ENCODE measurements at places on chromosomes 16 and 17.

GRCh38 chr16:49969091-49970030, 55.7 kb upstream of the CNEP1R1 start:
- DNase-seq: no peak

- no peak for DNase-seq
Observed at GRCh38 chr17:27575096-27575911, 55.7 kb upstream of the LGALS9 start.

- no peak for DNase-seq
Observed at GRCh38 chr17:74314877-74315276, 11.1 kb upstream of the KIF19 start.

GRCh38 chr16:65964752-65965151, 401.7 kb upstream of the CDH5 start:
- DNase-seq: no peak

DNA sequence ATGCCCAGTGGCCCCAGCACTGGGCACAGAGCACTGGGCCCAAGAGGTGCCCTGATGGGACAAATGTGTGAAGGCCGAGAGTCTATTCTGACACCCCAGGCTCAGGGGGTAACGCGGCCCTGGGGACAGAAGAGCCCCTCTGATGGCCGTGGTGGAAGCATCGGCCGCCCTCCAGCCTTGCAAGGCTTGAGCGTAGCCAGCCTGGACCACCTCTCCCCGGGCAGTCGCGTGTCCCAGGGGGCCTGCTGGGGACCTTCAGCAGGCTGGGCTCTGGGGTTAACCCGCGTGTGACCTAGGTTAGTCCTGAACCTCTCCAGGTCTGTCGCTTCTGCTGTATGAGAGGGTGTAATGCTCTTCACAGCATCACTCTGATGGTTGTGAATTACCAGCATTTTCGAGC, 40.8 kb downstream of the NOS2 start:
- no peak for DNase-seq

DNA sequence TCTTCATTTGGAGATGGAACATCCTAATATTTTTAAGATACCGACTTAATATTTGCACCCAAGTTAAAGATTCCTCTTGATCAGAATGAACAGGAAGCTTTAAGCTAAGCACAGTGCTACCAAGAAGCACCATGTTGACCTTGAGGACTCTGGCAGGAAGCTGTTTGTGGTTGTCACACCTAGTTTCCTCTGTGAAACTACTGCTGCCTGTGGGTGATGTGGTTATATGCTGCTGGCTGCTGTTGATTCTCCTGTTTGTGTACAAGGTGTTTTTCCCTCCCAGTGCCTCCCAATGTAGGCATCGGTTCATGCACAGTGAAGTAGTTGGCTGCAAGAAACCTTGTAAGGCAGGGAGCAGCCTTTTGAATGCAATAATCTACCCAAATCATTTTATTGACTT, 23.4 kb downstream of the RBL2 start:
- peak; percentile 39 for DNase-seq

DNA sequence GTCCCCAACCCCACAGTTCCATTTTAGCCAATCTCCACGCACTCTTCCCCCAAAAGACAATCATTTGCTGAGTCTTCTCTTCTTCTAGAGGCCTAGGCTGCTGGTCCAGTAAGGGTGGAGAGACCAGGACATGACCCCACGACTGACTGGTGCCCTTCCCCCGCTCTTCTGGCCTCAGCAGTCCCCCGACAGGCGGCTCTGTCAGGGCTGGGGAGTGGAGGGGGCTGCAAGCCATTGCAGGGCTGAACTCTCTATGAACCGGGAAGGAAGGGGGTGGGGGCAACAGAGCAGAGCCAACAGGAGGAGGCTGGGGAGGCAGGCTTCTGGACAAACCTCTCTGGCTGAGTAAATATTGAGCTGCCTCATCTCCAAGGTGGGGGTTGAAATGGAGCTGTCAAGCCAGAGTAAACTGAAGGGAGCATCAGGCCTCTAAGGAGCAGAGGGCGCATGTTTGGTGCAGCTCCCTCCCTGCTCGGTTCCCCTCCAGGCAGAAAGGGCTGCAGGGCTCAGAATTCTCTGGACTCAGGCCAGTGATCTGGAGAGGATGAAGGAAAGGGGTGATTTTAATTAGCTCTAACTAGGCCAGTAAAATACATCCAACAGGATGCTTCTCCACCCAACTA, 8.7 kb downstream of the HOXB1 start:
- DNase-seq: no peak

- DNase-seq: no peak
Observed at GRCh38 chr16:84830765-84831384, 11.1 kb downstream of the CRISPLD2 start.

- no peak for DNase-seq
Observed at GRCh38 chr16:86376837-86377236, 133.5 kb upstream of the FOXF1 start.

- no peak for DNase-seq
Observed at GRCh38 chr17:48051706-48052486, 3.7 kb downstream of the NFE2L1 start.

GRCh38 chr16:70687102-70687511, 1.3 kb upstream of the MTSS2 start:
- DNase-seq: no peak

DNA sequence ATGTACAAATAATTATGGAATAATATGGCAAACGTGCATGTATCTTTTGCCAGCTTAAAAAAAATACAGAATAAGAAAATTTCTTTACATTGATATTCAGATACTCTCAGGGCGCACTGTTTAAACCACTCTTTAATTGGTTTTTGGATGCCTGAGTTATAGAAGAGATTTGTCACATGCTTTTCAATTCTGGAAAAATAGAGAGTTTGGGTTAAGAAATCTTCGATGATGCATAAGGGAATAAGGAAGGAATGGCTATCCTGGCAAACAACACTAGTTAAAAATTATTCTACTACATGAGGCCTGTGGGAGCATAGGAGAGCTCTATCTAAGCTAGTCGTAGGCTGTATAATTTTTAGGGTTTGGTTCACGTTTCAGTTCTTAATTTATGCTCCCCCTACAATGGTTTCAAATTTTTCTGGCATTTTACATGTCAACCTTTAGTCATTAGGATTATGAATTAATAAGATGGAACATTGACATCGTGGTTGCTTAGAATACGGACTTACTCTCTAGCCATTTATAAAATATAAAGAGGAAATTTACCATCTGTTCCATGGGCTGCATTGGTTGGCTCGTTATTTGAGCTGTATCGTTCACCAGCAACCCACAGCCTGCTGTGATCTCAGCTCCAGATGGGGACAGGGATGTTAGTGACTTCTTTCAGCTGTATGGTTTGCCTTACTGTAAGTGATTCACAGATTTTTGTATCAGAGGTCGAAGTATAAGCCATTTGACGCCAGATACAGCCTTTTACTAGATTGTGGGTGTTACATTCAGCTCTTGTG, 15.9 kb downstream of the NARF start:
- DNase-seq: no peak

DNA sequence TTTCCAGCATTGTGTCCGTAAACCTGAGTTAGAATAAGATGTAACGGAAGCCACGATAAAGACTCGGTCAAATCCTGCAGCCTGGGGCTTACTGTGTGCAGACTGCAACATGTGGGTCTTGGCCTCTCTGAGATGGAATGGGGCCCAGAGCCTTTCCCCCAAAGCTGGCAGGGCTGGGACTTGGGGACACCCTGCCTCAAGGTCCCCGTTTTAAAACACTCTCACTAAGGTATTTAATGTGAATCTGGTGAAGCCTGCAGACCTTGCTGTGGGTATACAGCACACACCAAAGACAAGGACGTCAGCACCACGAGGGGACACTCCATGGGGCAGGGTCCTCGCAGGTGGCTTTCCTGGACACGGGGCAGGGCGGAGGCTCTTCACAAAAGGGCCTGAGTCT, 2.1 kb downstream of the NDUFAF8 start:
- no peak for DNase-seq

DNA sequence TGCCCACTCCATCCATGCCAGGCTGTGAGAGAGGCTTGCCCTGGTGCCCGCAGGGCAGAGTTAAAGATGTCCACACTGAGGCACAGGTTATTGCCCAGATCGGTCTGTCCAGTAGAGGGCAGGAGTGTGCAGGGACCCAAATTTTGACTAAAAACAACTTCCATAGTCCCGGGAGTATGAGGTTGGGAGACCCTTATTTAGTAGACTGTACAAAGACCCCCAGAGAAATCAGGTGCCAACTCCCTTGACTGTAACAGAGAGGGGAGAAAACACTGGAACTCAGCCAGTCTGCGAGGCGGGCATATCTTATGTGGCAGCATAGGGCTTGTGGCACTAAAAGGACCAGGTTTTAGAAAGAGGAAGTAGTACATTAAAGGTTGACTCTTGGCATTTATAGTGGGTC, 43.4 kb downstream of the HNF1B start:
- DNase-seq: peak; percentile 15

- DNase-seq: no peak
Observed at GRCh38 chr17:73316919-73317505, 5.2 kb upstream of the CDC42EP4 start.

- DNase-seq: no peak
Observed at GRCh38 chr17:74618451-74618850, 5.1 kb downstream of the CD300E start.

GRCh38 chr17:80783971-80784370, 207.7 kb upstream of the CHMP6 start:
- DNase-seq: no peak

DNA sequence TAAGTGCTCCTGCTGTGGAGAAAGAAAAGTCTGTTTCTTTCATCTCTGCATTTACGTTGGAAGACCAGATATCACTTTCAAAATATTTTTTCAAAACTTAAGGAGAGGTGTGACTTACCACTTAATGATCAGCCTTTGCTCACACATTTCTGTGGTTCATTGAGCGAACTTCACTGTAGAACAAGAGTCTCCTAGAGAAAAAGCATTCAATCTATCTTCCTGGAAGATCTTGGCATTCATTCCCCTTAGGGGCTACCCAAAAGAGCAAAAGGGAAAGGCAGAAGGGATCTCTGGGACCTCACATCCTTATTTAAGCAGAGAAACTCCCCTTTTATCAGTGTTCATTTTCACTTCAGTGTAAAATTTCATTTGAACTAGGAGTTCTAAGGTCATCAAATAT, 61.2 kb downstream of the HS3ST3A1 start:
- DNase-seq: no peak

GRCh38 chr16:73797115-73797514, 499.5 kb upstream of the PSMD7 start:
- no peak for DNase-seq
